Myocyte (in vitro differentiated cells): ENCODE measurements at places on chromosomes 12 and 14.

DNA sequence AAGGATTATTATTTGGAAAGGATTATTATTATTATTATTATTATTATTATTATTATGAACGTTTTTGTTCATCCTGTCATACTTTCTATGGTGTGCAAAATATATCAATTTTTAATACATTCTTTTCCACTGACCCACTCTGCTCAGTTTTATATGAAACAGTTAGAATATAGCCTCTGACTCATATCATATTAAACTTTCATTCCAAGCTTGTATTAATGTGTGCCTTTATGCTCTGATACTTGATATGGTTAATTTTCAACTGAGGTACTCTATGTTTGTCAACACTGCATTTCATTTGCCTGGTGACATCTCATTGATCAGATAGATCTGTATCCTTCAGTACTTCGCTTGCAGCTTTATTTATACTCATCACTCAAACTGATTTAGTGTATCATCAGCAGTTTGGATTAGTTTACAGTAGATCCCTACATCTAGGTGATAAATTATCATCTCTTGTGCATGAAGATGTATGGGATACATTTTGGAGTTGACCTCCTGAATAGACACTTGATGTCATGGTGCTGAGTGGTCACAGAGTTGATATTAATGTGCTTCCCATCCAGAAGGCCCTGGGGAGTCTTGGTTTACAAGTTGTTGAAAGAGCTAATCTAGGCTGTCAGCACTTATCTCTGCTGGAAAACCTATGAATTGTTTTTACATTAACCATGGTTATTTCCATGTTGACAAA is 271.8 kb downstream of the TRHDE start:
- DNase-seq, result no peak

- no peak for DNase-seq
Observed at GRCh38 chr12:125651625-125652024, 586.4 kb downstream of the AACS start.

- no peak for DNase-seq
Observed at GRCh38 chr14:93107453-93107852, 8.3 kb downstream of the ITPK1 start.

DNA sequence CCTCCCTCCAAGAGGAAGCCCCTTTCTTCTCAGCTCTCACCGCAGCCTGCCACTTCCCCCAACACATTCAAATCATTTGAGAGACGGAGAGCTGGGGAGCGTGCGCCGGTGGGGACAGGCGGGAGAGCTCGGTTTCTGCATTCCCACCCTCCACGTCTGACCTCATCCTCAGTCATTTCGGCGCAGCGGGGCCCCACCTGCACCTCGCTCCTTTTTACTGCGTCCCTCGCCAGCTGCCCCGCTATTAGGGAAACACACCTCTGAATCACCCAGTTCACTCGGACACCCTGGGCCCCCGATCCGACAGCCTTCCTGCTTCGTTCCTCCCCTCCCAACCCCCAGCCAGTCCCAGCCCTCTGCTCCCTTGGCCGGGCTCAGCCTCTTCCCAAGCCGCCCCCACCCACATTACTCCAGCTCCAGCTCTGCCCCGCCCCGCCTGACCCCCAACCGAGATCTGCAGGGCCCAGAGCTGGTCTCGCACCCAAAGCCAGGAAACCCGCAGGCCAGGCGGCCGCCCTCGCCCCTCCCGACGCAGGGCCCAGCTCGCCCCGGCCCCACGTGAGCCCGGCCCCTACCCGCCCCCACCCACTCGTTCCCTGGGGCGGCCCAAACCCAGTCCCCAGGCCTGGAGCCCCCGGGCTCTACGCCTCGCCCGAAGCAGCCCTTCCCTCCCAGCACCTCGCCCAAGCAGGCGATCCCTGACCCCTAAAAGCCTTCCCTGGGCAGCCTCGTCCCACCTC is 783 bp downstream of the CORO1C start:
- peak; percentile 86 for DNase-seq

- DNase-seq, result peak; percentile 99
Observed at GRCh38 chr12:10721651-10722501, 1.2 kb downstream of the YBX3 start.

DNA sequence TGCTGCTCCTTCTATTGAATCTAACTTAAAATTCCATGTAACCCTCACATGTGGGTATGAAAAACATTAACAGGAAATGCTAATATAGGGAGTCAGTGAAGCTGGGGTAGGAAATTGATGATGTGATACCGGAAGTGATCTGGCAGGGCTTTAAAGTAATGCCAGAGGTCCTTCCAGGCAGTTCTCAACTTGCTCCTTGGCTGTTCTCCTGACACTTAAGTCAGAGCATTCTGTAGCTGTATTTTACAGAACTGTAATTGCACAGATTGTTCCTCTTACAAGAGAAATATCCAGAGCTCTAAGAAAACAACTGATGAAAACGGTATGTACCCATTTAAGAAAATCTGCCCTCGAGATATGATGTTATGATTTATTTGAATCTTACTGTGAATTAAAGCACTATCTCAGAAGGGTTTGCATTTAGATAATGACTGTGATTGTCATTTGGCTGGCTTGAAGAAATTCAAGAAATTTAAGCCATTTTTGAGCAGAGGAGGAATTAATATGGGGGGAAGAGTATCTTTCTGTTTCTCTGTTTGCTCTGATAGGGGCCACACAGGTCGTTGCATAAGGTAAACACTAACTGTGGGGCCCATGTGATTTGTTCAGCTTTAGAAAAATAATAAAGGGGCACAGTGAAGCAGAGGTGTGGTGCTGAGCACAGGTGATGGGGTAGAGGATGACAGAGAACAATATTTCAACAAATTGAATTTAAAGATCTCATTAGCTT is 88.4 kb downstream of the BBS10 start:
- no peak for DNase-seq

- no peak for DNase-seq
Observed at GRCh38 chr12:9732921-9733461, at the start of gene CLECL1. CLECL1 (minus strand) TSS chr12:9733097.

GRCh38 chr12:64450057-64450640 is 1.8 kb upstream of the TBK1 start:
- no peak for DNase-seq

- no peak for DNase-seq
Observed at GRCh38 chr12:98420461-98420860, 94.9 kb upstream of the TMPO start.

GRCh38 chr12:88763536-88764100 is 183.3 kb upstream of the KITLG start:
- no peak for DNase-seq

- no peak for DNase-seq
Observed at GRCh38 chr12:97650242-97650641, 187.6 kb downstream of the RMST start.

DNA sequence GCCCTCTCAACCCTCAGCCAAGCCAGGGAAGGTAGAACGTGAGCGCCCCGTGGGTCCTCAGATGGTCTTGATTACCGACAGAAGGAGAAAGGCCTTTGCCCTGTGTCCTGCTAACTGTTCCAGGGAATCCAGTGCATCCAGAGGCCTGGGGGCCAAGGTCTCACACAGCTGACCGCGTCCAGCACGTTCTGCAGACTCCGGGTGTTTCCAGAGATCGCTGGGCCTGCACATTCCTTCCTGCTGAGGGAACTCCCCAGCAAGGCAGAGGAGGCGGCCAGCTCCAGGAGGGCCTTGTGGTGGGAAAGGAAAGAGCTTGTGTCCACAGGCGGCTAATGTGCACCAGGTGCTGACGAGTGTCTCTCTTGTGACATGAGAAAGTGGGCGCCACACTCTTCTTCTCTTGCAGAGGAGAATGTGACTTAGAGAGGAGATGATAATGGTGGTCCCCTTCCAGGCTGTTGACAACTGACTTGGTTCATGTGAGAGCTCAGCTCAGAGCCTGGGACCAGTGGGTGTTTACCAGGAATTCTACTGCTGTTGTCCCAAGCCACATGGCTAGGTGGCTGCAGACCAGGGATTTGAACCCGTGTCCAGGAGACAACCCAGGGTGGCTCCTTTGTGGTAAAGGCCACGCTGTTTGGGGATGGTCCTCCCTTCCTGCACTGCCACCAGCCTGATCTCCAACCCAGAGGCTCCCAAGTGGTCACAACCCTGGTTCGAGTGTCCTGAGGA is 46.8 kb upstream of the DLK1 start:
- peak; percentile 37 for DNase-seq

DNA sequence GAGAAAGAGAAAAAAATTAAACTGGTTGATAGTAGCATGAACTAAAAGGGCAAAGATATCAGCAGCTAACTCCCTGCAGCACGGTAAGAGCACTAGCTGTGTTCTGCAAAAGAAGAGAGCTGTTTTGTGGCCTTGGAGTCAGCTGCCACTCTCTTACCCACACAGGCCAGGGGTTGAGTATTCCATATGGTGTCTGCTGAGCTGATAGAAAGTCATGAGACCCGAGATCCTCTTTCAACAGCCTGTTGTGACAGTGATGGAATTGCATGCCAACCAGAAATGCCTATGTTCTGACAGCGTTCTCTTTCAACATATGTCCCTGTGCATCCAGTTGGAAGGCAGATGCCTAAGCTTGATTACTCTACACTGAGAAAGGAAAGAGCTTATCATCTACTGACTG is 39.9 kb downstream of the TMTC1 start:
- peak; percentile 76 for DNase-seq
